Stomach (tissue), 19 donors: ENCODE measurements at places on chromosomes 1 and 21. TPM values are rescaled to one million over a fixed set of nuclear protein-coding genes. Genes with fewer than 3 reads are reported as not detected.

DNA sequence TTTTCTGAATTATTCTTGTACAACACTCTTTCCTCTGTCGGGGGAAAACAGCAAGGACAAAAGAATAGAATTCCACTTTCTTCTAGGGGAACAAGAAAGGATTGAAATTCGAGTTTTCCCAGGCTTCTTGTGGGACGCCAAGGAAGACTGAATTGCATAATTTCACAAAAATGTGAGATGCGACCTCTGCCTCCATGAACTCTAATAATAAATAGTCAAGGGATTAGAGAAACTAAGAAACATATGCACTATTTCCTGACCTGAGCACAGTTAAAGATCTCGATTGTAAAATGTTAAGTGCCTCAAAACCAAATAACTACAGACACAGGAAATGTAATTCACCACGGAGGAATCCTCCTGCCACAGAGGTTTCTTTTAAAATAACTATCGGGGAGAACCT, 117.3 kb upstream of the MARK1 start:
- peak; percentile 50 for DNase-seq

DNA sequence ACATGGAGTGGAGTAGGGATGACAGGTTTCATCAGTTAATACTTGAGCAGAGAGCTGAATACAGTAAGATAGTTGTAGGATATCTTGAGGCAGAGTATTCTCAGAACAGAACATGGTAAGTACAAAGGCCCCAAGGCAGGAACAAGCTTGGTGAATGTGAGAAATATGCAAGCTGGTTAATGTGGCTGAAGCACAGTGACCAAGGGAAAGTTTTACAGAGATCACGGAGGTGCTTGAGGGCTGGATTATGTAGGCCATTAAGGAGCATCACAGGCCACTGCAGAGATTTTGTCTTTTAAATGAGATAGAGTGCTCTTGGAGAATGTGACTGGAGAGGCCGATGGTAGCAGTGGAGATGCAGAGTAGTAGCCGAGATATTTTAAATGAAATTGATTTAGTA, 54.0 kb upstream of the BOLA1 start:
- no peak for DNase-seq

DNA sequence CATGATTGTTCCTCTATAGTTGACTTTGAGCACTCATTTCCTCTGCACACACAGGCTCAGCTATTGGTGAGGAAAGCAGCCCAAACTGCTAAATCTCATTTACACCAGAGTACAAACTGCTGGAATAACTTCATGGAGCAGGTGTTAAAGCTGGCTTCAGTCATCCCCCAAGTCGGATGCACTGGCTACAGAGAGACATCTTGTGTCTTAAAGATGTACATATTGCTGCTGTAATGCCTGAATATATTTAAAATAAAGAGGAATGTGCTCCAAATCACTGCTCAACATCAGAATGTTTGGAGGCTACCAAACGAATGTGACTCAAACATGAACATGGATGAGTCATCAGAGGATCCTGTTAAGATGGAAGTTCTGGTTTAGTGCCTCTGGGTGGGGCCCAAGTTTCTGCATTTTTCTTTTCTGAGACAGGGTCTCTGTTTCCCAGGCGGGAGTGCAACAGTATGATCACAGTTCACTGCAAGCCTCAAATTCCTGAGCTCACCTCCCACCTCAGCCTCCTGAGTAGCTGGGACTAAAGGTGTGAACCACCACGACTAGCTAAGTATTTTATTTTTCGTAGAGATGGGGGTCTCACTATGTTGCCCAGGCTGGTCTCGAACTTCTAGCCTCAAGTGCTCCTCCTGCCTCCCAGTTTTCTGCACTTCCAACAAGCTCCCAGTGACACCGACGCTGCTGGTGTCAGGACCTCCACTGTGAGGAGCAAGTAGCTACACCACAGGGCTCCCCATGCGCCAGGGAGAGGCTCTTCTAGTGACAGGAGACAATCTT, 79.0 kb upstream of the KRTAP19-8 start:
- no peak for DNase-seq

DNA sequence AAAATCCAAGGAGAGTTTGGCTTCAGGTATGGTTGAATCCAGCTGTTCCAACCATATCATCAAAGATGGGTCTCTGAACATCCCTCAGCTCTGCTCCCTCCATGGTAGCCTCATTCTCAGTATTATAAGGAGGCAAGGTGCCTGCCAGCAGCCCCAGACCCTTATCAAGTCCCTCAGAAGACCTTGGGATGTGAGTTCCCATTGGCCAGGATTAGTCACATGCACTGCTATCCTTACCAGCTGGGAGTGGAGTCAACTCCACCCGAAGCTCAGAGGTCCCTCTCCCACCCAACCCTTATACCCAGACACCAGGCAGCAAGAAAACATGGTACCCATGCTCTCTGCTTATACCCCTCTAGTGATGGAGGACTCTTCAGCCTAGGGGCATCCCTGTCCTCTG, 153.7 kb upstream of the ZBTB40 start:
- DNase-seq, result no peak

- no peak for DNase-seq
These were observed 22.8 kb downstream of the NADK start for GRCh38 chr1:1755426-1755825.

DNA sequence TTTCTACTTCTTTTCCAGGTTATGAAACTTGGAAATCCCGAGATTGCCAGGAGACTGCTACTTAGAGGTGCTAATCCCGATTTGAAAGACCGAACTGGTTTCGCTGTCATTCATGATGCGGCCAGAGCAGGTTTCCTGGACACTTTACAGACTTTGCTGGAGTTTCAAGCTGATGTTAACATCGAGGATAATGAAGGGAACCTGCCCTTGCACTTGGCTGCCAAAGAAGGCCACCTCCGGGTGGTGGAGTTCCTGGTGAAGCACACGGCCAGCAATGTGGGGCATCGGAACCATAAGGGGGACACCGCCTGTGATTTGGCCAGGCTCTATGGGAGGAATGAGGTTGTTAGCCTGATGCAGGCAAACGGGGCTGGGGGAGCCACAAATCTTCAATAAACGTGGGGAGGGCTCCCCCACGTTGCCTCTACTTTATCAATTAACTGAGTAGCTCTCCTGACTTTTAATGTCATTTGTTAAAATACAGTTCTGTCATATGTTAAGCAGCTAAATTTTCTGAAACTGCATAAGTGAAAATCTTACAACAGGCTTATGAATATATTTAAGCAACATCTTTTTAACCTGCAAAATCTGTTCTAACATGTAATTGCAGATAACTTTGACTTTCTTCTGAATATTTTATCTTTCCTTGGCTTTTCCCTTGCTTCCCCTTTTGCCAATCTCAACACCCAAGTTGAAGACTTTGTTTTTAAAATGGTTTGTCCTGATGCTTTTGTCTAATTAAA, 4.0 kb downstream of the CDKN2C start:
- DNase-seq, result no peak

DNA sequence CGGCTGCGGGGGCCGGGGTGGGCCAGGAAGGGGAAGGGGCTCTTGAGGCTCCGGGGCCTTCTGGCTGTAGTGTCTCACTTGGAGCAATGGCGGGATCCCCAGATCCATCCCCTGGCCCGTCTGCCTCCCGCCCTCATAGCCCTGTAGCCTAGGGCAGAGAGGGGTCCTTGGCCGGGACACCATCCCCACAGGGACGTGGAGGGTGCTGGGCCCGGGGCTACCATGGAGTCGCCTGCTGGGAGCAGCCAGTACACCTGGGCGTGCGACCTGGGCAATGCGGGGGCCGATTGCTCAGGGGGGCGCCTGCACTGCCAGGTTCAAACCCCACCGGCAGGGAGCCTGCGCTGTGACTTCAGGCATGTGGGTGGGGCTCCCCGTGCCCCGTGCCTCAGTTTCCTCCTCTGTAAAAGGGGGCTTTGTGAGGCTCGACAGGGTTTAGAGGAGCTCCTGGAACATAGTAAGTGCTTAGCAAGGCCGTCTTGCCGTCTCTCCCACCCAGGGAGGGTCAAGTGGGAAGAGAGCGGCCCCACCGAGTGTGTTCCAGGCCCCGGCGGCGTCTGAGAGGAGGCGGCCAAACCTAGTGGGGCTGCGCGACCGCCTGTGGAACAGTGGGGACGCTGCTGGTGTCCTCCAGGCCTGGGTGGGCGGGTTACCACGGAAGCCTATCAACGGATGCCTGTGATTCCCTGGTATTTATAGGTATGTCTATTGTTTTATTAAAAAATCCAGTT, 20.8 kb downstream of the PRKCZ start:
- no peak for DNase-seq

GRCh38 chr1:165467706-165468105, 22.8 kb upstream of the RXRG start:
- no peak for DNase-seq

GRCh38 chr1:111615870-111616715, 3.5 kb upstream of the RAP1A start:
- no peak for DNase-seq

DNA sequence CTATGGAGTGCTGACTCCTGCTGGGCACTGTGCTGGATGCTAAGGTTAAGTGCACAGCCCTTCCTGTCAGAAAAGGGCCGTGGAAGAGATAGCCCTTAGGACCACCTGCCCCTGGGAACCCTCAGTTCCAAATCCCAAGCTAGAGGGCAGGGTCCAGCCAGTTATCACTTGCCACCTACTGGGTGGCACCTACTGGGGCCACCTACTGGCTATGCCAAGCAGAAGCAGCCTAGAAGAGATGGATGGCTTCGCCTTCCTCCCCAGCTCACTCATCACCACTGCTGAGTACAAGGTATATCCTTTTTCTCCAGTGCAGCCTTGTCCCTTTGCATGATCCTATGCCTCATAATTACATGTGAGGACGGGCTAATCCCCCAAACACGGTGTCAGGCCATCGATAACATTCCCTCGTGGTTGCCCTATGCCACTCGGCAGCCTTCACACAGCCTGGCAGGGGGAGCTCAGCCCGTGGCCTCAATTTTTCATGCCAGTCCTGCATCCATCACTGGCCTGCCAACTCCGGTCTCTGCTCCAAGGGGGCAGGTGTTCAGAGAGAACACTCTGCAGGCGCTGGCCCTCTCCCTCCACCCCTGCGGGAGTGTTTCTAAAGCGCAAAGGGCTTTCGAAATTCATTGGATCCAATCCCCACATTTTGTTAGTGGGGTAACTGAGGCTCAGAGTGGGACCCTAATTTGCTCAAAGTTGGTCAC, 49.0 kb downstream of the SYT2 start:
- no peak for DNase-seq

DNA sequence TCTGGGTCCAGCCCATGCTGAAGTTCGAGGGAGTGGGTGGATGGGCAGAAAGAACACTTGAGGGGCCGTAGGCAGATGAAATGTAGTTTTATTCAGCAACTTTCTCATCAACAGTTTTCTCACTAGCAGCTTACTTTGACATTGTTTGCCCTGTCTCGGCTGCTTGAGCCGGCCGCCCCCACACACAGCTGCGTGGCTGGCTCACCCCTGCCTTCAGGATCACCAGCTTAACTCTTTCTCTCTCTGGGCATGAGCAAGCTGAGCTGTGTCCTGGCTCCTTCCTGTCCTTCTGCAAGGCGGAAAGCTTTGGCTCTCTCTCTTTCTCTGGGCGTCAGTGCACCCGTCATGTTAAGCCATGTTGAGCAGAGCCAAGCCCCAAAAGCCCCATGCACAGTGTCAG, 104.4 kb upstream of the GNG12 start:
- no peak for DNase-seq

DNA sequence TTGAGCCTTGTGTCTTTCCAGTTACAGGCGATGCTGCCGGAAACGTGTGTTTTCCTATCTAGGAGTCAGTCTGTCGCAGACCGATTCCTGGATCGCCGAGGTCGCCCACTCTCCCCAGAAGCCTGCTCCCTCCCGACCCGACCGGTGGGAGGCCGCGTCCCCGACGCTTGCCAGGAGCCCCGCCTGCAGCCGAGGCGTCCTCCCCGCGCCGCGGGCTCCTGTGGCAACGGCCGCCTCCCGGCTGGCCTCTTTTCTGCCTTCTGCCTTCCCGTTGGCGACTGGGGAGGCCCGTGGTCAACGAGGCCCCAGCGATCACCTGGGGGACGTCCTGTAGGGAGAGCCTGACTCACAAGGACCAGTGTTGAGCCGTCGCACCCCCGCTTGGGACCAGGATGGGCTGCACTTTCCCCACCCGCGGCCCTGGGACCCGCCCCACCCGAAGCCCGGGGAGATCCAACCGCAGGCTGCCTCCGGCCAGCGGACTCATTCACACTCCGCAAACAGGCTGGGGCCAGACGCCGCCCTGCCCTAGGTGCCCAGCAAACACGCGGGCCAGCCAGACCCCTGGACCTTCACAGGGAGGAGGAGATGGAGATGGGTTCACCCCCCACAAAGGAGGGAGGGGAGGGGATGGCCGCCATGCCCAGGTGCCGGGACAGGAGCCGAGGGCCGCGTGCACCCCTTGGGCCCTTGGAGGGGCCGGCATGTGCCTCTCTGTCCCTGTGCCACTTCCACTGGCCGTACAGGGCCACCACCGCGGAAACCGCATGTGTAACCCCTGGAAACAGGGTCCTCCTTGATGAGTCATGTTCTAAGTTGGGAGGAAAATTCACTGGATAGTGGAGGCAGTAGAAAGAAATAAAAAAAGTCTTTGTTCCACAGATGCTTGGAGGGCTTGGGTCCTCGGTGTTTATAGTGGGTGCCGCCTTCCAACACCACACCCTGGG, 7.2 kb upstream of the COL6A1 start:
- DNase-seq, result peak; percentile 26

GRCh38 chr1:36711480-36711879, 228.8 kb upstream of the CSF3R start:
- no peak for DNase-seq

- DNase-seq, result no peak
These were observed 6.7 kb upstream of the ADARB1 start for GRCh38 chr21:45067462-45068285.

DNA sequence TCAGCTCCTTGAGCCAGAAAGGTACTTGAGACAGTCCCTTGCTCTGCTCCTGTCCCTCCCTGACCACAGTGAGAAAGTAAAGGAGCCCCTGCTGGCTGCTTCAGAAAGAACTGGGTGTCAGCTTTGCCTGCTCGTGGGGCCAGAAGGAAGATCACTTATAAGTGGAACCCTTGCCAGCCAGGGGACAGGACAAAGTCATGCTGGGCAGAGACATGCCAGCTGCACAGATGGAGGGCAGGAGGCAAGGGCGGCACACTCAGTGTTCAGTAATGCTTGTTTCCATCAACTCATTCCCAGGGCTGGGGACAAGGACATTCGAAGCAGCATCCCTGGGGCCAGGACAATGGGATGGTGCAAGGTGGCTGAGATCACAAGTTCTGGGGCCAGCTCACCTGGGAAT, 41.8 kb downstream of the NTPCR start:
- DNase-seq, result no peak

GRCh38 chr1:243729956-243730355, 120.1 kb downstream of the AKT3 start:
- DNase-seq, result no peak

DNA sequence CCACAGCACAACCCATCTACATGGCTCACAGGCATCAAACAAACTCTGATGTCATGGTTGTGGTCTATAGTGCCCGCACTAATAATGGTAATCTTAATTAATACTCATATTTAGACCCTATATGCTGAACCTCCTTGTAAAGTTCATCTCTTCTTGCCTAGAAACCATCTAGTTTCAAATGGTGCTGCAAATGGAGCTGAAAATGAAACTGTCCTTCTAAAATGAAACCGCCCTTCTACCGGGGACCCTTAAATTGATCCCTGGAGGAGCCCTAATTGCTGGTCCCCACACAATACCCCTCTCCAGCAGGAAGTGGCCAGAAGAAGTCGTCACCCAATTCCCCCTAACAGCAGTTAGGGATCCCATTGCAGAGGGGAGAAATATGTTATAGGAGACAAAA, 612.6 kb downstream of the MRPL39 start:
- DNase-seq, result no peak

PLA2G5 gene
- total RNA-seq, result not detected

HSPB7 gene
- total RNA-seq, result 32.1 TPM

SLC1A7 gene
- total RNA-seq, result not detected

HTR6 gene
- not detected for total RNA-seq

RIPPLY3 gene
- total RNA-seq, result not detected

MTMR11 gene
- total RNA-seq, result 8.6 TPM

FOXJ3 gene
- total RNA-seq, result 57.3 TPM

OR2G3 gene
- not detected for total RNA-seq
